ENCODE measurements at places on chromosomes 7 and 10.

- no peak for DNase-seq
These were observed 23.9 kb upstream of the SMARCD3 start for GRCh38 chr7:151272405-151272804.

- no peak for DNase-seq
These were observed 16.5 kb downstream of the AVL9 start for GRCh38 chr7:32511791-32512190.

DNA sequence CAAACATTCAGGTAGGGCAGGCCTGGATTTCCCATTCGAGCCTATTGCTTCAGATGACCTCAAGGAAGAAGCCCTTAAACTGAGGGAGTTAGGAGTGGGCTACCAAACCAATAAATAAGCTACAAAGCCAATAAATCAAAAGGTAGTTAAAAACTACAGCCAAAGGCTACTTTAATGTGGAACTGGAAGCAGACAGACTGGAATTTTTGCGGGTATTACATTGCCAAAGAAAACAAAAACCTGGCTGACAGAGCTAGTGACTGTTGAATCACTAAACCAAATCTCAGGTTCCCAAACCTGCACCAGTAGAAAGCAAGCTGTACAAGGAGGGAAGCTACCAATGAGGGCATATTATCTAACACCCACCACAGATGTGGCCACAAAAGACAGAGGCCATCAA is 315.6 kb downstream of the GRM8 start:
- DNase-seq, result no peak

- no peak for DNase-seq
These were observed 146.9 kb upstream of the KLF6 start for GRCh38 chr10:3931901-3932300.

DNA sequence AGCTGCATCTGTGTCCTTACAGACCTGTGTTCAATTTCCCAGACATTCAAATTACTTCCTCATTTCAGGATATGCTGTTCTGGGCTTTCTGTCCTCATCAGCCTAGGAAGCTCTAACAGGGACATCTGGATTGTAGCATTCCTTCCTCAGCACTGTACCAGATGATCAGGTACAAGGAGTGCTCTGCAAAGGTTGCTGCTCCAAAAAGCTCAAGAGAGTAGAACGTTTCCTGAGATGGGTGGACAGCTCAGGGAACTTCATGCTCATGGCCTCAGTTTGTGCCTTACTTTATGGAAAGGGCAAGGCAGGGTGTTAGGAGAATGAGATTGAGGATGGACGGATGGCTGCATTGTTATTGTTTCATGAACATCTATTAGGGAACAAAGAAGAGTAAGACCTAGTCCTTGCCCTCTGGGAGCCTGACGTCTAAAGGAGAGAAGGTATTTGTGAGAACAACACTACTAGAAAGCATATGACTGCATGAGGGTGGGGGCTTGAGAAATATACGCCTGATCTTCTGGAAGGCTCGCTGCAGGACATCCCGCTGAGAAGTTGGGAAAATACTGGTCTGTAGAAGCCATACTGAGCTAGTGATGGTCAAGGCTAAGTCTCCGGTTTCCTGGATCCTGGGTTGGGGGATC is 10.5 kb upstream of the ZNF212 start:
- DNase-seq, result no peak

- no peak for DNase-seq
These were observed 46.7 kb upstream of the RBM33 start for GRCh38 chr7:155597753-155598140.

DNA sequence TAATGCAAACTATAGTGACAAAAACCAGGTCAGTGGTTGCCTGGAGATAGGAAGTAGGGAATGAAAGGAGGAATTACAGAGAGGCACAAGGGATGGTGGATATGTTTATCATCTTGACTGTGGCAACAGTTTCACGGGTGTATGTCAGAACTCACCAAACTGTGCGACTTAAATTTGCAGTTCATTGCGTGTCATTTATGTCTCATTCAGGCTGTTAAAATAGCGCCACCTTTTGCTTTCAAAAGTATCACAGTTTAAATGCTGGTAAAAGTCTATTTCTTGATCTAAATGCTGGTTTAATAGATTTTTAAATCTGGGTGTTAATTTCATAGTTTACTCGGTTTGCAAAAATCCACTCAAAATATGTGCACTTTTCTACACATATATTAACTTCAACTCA is 51.0 kb downstream of the PTTG1IP2 start:
- no peak for DNase-seq

DNA sequence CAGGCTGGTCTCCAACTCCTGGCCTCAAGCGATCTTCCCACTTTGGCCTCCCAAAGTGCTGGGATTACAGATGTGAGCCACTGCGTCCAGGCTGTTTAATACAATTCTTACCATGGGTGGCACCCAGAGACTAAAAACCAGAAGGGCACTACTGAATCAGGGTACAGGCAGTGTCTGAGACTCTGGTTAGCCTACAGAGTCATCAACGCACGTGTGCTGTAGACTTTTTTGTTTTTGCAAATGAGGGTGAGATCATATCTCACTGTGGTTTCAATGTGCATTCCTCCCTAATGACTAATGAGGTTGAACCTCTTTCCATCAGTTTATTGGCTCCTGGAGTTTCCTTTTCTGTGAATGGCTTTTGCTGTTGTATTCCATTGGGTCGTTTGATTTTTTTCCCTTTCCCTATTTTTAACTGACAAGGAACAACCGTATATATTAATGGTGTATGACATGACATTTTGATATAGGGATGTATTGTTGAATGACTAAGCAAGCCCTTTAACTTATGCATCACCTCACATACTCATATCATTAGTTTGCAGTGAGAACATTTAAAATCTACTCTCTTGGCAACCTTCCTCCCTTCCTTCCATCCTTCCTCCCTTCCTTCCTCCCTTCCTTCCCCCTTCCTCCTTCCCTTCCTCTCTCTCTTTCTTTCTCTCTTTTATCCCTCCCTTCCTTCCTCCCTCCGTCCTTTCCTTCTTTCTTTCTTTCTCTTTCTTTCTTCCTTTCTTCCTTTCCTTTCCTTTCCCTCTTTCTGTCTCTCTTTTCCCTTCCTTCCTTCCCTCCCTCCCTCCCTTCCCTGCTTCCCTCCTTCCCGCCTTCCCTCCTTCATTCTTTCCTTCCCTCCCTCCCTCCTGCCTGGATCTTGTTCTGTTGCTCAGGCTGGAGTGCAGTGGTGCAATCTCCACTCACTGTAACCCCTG is 9.3 kb upstream of the TMEM270 start:
- no peak for DNase-seq

GRCh38 chr7:34308595-34308994 is 349.4 kb upstream of the NPSR1 start:
- no peak for DNase-seq

- DNase-seq, result no peak
These were observed 624 bp upstream of the CEP55 start for GRCh38 chr10:93495654-93496321.

DNA sequence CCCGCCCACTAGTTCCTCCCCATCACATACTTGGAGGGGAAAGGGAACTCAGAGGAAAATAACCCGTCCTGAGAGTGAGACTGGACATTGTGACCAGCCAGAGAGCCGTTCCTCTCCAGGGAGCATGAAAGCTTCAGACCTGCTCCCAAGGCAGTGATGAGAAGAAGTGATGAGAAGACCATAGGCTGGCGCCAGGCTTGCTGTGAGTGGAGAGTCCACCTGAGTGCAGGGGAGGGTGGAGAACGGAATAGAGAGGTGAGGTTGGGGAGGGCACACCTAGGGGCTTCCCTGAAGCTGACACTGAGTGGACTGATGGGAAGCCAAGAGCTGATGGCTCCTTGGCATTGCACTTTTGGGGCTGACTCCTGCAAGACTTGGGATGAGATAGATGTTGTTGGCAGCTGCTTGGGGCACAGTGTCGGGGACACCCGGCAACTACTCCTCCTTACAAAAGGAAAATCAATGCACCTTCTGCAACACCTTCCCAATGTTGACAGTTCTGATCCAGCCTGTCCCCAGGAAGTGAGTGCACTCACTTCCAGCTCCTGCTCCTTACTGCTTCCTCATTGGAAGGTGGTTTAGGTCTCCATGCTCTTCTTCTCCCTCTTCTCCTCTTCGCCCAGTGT is 79.4 kb downstream of the EMX2 start:
- DNase-seq, result no peak

- DNase-seq, result no peak
These were observed 50.1 kb downstream of the NOD1 start for GRCh38 chr7:30428246-30429155.

DNA sequence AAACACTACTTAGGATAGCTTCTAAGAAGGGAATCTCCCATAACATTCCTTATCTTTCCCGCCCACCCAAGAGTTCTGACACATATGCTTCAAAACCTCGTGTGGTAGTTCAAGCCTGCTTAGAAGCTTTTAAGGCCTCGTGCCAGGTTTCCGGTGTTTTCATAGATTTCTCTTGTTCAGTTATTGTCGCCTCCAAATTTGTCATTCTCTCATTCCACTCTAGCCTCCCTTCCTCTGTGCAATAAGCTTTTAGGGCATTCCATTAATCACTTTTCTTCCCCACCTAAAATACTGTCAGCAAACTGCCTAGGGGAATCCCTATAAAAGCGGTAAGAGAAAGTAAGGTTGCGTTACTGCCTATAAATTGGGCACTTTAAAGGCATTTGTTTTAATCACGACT is 718 bp upstream of the BPGM start:
- DNase-seq, result no peak

- no peak for DNase-seq
These were observed 285.6 kb downstream of the HGF start for GRCh38 chr7:81484261-81484660.

DNA sequence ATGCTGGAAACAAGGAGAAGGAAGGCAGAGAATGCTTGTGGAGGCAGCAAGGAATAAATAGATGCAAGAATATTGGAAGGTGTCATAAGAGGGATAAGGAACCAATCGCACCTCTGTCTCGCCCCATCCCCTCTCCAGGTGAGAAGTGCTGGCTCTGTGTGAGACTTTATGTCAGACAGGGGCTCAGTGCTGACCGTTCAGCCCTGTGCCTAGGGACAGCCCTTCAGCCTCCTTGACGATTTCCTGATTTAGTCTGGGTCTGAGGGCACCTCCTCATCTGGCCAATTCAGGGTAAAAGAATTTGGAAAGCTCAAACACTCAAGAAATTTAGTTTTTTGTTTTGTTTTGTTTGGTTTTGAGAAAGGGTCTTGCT is 54.9 kb downstream of the FAM241B start:
- DNase-seq, result no peak

DNA sequence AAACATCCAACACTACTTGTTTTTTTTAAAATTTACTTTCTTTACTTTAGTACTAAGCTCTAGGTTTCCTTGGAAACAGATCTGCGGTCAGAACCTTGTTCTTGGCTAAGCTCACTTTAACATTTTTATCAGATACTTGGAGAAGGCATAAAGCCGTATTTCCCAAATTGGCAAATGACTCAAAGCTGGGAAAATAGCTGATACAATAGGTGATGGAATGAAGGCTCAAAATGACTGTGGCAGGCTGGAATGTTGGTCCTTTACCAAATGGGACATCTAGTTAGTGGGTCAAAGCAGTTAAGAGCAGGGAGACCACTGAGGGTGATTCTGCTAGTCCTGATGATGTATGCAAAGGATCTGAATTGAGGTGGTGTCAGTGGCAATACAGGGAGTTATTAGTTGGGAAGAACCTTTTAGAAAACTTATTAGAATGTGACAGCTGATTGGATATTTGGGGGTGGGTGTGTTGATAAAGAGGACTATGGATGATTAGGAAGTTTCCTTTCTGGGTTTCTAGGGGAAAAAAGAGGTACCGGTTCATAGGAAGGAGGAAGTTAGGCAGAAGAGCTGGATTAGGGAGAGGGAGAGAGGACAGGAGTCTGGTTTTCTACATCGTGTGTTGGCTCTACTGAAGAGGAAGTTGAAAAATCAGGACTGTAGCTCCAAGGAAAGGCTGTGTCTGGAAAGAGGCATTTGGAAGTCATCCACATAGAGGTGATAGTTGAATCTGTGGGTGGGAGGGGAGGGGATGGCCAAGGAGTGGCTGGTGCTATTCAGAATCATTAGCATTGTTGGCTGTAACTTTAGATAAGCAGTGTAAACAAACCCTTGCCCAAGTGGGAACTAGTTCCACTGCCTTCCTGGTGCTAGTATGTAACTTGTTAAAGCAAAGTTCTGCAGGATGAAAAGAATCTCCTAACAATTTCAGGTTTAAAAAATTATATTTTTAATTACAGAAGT is 13.1 kb downstream of the PLCE1 start:
- DNase-seq, result no peak

DNA sequence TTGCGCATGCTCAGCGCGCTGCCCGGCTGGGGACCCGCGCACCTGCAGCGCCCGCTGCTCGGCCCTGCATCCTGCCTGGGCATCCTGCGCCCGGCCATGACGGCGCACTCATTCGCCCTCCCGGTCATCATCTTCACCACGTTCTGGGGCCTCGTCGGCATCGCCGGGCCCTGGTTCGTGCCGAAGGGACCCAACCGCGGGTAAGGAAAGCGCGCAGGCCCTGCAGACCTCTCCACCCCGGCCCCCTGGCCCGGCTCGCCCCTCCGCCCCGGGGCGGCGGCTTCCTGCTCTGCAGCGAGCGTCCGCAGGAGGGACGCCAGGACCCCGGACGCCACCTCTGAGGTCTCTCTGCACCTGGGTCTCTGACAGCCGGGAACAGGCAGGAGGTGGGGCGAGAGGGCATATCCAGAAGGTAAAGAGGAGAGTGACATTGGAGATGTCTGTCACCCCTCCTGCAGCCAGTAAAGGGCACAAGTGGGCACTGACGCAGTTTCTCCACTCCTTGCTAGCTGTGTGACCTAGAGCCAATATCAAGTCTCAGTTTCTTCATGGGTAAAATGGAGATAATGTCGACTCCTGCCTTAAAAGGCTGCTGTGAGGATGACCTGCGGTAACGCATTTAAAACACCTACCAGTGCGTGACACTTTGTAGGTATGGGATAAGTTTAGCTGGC is 338 bp downstream of the ATP6V0E2 start:
- DNase-seq, result no peak

- DNase-seq, result no peak
These were observed 2.3 kb upstream of the VENTX start for GRCh38 chr10:133235265-133235855.

DNA sequence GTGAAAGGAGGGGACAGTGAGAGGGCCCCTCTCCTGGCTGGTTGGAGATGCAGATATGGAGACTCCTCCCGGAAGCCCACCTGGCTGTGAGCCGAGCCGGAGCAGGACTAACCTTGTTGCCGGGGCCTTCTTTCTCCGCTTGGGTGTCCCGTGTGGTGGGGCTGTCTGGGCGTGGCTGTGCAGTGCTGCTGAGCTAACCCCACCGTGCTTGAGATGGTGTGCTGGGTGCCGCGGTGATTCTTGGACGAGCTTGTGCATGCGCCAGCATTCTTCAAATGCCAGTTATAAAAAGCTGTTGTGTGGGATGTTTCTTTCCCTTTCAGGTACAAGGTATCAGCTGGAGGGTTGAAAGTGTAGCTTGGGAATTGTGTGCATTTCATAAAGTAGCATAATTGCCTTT is 48.8 kb downstream of the DAGLB start:
- DNase-seq, result no peak

- no peak for DNase-seq
These were observed 78.0 kb downstream of the AUTS2 start for GRCh38 chr7:69676247-69676646.

- no peak for DNase-seq
These were observed 216.8 kb downstream of the RPS24 start for GRCh38 chr10:78250313-78251015.

GRCh38 chr7:23873306-23873705 is 163.3 kb downstream of the STK31 start:
- no peak for DNase-seq

- no peak for DNase-seq
These were observed 71.2 kb upstream of the LRRC18 start for GRCh38 chr10:49010865-49011264.

GRCh38 chr10:79145517-79146470 is 77.0 kb downstream of the ZMIZ1 start:
- DNase-seq, result no peak

- no peak for DNase-seq
These were observed 157.0 kb upstream of the ZMIZ1 start for GRCh38 chr10:78911533-78912340.

GRCh38 chr10:70087616-70088307 is 35.1 kb downstream of the MACROH2A2 start:
- DNase-seq, result no peak

Data from germinal center (tissue), 1 donor.